ENCODE measurements at places on chromosomes 1 and 21. TPM values are rescaled to one million over a fixed set of nuclear protein-coding genes. Genes with fewer than 3 reads are reported as not detected.

- DNase-seq: no peak
These were observed 22.6 kb upstream of the NRDC start for GRCh38 chr1:51901151-51901550.

The TSSK3 gene
- total RNA-seq: 3.8 TPM

DNA sequence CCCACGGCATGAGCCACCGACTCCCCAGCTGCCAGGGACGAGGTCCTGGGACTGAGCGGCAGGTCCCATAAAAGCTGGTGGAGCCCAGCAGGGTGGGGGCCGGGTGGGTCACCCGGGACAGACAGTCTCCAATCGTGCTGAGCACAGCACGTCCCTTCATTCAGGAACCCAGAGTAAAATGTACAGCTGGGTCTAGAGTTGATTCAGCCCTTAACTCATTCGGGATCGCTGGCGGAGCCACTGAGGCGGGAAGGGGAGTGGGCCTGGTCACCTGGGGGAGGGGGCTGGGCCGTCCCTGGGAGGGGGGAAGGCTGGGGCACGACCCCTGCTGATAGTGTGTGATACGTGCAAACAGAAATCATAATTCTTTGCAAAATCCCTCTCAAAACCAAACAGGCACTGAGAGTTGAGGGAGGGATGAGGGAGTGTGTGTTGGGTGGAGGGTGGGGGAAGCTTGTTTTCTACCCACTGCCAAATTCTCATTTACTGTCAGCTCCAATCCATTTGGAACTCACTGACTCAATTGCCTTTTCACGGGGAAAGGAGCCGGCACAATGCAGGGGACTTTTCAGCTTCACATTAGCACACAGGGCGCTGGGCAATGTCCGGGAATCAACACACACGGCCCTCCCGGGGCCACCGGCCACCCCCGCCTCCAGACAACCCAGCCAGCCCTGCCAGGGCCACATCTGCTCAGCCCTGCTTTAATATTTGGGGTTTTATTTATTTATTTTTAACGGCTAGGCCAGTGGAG lies 13.8 kb downstream of the CASZ1 start:
- no peak for DNase-seq

DNA sequence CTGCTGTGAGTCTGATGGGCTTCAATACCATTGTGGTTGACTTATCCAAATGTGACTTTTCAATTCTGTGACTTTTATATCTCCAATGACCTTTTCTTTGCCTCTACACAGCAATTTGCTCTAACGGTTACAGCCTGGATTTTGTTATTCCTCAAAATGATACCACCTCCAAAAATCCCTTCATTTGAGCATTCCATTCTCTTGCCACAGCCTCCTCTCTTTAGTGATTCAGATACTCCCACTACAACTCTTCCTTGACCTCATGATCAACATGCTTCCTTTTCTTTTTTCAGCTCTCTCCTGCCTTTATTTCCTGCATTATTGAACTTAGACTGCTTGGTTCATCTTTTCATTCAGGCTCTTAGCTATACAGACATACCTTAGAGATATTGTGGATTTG lies 16.6 kb upstream of the IL19 start:
- no peak for DNase-seq

GRCh38 chr1:187009320-187009719 lies 180.6 kb downstream of the PLA2G4A start:
- no peak for DNase-seq

- no peak for DNase-seq
These were observed 166.2 kb downstream of the TOMM20 start for GRCh38 chr1:234962340-234962989.

DNA sequence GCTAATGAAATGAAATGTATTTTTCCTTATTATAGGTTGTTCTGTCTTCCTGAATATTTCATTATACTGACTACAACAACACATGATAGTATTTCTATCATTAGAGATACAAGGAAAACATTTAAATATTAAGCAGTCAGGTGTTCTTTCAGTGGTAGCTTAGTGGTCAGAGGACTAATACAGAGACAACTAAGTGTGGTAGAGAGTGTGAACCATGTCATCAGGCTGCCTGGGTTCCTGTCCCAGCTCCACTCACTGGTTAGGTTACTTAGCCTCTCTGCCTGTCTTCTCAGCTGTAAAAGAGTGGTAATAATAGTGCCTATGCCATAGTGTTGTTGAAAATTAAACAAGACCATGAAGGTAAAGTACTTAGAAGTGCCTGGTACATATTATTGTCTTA lies 3.9 kb downstream of the UAP1 start:
- no peak for DNase-seq

The OR10J1 gene
- total RNA-seq: not detected

GRCh38 chr1:29960876-29961275 lies 724.6 kb downstream of the PTPRU start:
- no peak for DNase-seq

The CNR2 gene
- not detected for total RNA-seq

DNA sequence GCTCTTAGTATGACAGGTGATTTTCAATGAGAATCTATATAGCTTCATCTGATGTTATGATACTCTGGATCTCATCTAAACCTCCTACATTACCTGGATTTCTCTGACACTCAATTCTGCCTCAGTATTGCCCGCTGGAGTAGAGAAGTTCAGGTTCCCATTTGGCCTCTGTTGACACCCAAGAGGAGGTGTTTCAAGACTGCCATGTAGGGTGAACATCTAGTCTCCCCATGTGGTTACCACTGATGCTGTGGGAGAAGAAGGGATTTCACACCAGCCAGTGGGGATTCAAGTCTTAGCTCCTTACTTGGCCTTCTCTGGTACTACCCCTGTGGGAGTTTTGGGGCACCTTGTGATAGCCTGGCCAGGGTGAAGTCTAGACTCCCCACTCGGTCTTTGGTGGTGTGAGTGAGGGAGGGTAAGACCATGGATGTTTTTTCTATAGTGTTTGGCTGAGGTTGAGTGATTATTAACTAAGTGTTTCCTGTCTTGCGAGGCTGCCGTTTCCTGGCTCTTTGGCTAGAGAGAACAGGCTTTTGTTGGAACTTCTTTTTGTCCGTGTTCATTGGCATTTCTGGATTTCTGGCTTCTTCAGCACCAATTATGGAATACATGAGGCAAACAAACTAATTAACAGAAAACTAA lies 90.7 kb downstream of the RHOU start:
- no peak for DNase-seq

GRCh38 chr1:220828950-220829586 lies 42.4 kb downstream of the MTARC1 start:
- DNase-seq: no peak

The S100A10 gene
- 316 TPM for total RNA-seq

The EDARADD gene
- total RNA-seq: 14.8 TPM

- no peak for DNase-seq
These were observed 83.1 kb upstream of the AJAP1 start for GRCh38 chr1:4571263-4571662.

DNA sequence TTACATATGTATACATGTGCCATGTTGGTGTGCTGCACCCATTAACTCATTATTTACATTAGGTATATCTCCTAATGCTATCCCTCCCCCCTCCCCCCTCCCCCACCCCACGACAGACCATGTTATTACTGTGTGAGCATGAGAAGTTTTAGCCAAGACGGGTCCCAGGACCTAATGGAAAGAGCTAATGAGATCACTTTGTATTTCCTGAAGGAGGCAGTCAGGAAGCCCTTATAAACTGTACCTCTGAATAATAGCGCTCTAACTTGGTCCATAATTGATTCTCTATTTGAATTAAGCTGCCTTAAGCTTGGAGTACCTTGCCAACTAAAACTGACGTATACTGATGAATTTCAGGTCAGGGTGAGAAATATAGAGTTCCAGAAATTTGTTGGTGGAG lies 4.1 kb upstream of the NEGR1 start:
- DNase-seq: no peak

DNA sequence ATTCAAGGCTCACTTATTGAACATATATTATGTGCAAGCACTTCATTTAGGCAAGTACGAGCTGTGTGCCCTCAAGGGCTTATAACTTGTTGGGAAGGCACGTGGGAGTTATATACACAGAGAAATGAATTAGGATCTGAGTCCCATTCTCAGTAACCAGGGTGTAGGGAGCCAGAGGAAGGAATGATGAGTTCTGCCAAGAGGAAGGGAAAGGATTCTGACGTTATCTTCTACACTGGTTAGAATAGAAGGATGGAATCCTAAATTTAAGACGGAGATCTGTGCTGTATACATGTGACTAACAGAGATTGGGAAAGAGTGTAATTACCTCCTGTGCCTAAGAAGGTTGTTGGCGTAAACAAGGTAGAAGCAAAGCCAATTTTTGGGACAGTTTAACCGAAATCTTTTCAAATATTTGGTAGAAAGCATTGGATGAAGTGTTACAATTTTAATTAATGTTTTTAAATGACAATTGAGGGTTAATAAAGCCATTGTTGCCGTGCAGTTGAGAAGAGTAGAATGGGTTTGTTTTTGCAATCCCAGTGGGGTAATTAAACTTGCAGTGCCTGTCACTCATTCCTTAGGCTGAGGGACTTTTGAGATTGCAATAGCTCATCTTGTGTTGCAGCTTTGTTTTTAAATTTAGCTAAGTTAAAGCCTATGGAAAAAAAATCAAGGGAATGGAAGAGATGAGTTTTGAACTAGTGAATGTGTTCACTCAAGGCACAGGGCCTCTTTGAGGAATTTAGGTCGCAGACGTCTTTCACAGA lies 177.2 kb downstream of the NFIA start:
- DNase-seq: no peak

- DNase-seq: no peak
These were observed 42.1 kb upstream of the DMRTB1 start for GRCh38 chr1:53417074-53417511.

DNA sequence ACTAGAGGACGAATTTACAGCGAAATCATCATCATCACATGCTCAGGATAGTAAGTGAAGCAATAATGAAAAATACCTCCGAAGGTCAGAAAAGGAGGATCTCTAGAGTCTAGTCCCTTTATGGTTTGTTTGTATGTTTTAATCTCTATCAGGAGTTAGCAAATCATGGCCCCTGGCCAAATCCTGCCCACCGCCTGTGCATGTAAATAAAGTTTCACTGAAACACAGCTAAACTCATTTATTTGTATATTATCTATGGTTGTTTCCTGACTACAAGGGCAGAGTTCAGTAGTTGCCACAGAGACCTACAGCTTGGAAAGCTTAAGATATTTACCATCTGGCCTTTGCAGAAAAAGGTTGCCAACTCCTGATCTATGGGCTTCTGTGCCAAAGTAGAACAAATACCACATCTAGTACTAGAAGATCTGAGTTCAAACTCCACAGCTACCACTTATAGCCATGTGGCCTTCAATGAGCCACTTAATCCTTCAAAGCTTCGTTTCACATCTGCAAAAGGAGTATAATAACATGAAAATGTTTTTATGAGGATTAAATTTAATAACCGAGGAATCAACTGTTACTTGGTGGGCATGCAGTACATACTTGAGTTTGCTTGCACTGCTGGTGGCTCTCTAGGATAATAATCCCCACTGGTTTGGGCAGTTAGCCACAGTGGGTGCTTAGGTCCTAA lies 94.0 kb upstream of the KIF26B start:
- no peak for DNase-seq

The FTCD gene
- 26.9 TPM for total RNA-seq

DNA sequence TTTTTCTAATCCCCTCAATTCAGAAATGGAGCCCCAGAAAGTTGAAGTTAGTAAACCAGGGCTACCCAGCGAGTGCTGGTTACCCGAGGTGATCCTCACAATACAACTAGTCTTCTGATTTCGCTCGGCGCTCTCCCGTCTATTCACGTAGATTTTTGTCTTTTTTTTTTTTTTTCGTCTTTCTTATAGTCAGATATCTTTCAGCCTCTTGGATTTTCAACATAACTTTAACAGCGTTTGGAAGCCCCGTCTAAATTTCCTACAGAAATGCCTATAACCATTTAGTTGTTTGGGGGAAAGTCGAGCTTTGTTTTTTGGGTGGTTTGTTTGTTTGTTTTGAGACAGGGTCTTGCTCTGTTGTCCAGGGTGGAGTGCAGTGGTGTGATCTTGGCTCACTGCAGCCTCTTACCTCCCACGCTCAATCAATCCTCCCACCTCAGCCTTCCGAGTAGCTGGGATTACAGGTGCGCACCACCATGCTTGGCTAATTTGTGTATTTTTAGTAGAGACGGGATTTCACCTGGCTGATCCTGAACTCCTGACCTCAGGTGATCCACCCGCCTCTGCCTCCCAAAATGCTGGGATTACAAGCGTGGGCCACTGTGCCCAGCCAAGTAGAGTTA lies 818 bp upstream of the TMEM50B start:
- no peak for DNase-seq

DNA sequence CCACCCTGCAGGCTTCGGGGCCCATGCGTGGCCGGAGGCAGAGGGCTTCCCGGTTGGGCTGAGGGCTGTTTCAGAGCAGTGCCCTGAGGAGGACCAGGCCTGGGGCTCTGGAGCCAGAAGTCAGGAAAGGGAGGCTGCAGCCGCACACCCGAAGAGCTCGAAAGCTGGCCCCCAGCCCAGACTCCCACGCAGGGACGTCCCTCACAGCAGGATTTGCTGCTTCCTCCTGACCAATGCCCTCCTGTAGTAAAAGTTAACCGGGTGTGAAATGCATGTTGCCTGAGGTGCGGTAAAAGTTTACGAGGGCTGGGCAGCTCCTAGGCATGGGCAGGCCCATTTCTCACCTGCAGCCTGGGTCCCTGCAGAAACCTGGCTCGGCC lies 101.5 kb upstream of the ARHGEF16 start:
- DNase-seq: no peak

The KRTAP11-1 gene
- not detected for total RNA-seq

The NEK2 gene
- 15.2 TPM for total RNA-seq

All from type B pancreatic cell (in vitro differentiated cells).